Activated T-helper 1 cell treated with anti-CD3 and anti-CD28 coated beads, Interleukin-2, amount 50 U/mL, for 16 hours (primary cell): ENCODE measurements at places on chromosomes 7 and 10.

DNA sequence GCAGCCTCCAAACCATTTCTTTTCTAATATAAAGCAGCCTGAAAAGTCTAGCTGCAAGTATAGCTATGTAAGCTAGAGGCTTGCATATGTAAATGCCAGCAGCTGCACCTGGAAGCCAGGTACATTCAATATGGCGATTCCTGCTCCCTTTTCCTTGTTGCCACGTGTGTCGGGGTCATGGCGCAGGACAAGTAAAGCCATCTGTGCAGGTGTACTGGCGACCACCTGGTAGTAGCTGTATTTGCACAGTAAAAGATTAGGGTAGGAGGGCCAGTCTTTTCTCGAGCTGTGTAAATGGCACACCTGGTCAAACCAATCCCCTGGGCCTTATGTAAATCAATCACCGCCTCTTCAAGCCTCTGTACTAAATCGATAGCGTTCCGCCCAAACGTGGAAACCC is 484.5 kb downstream of the MAGI2 start:
- DNase-seq, result no peak

DNA sequence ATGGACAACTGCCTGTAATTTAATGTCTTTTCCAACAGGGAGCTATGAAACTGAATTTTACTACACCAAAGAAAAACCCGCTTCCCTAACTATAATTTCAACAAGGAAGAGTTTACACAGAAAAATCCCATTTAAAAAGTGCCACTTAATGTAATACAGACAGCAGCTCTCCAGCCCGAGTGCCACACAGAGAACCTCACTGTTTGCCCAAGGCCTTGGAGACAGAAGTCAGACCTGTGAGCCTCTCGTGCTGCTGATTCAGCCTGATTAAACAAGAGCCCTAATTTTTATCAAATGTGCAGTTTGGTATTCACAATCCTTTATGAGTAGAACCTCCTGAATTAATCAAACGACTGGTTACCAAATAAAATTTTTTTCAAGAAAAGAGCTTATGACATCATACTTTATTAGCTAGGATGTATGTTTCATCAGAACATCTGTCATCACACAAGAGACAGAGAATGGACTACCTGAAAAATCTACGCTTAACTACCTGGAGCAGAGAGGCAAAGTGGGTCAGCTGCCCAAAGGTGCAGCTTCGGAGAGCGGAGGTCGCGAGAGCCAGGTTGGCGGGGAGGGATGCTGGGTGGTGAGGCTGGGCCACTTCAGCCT is 543.6 kb downstream of the SDK1 start:
- DNase-seq, result no peak

DNA sequence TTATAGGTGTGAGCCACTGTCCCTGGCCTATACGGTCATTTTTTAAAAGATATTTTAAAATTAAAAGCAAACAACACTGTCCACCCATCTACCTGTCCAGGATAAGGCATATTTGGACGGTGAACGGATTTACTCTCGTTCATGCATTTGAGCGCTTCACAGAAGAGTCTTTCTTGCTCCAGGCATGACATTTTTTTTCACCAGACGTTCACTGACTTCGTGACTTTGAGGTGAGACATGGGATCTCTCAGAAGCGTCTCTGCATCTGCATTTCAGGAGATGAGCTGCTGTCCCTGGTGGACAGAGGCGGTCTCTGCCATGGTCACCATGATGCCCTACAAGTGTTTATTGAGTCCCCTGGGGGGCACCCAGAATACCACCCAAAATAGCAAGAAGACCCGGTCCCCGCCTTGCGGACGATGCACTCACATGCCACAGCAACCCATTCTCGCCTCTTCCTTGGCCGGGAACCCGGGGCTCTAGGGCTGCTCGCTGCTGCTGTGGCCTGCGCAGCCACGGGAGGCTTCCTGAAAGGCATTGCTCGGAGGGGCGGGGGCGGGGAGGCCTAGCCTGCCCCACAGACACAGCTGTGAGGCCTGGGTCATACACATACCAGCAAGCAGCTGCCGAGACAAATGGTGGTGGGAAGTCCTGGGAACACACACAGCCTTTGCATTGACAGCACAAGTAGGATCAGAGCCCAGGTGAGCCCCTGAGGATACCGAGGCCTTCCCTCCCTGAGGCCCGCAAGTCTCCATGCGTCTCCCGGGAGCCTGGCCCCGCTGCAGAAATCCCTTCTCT is 84.4 kb downstream of the RGS10 start:
- no peak for DNase-seq

GRCh38 chr10:55183993-55184392 is 383.0 kb upstream of the PCDH15 start:
- no peak for DNase-seq

GRCh38 chr7:24939416-24939815 is 40.6 kb downstream of the OSBPL3 start:
- no peak for DNase-seq

- DNase-seq, result no peak
Observed at GRCh38 chr7:142508251-142508650, 241.0 kb upstream of the PRSS1 start.

DNA sequence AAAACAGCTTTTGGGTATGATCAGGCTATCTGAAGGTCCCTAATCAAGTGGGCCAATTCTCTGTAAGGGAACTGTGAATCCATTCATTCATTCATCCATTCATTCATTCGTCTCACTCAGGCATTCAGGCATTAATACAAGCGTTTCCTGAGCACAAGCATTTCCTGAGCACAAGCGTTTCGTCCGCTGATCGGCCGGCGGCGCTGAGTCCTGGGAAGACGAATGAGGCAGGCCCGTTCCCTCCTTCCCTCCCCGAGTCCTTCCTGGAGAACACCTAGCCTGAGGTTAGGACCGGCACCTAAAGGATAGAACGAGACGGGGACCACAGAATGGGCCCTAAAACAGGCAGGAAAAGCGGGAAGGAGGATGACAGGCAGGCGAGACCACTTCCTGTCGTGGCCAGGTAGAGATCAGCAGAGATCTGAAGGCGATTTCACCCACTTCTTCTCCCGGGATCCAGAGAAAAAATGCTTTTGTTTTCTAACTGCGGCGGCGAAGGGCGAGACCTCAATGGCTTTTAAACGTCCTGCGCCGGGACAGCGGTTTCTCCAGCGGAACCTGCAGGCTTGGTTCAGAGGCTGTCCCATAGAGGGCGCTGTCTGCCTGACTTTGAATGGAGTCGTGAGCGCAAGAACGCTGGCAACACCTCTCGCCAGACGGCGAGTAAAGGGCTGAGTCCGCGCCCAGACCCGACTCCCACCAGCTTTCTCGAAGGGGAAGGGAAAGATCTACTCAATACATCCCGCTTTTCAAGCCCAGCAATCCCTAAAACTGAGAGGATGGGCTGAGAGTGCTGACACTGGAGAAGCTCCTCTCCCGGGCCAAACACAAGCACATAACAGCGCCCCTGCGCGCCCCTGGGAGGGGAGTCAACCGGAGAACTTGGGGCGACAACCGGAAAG is 2.9 kb upstream of the HMX3 start:
- DNase-seq, result peak; percentile 74

DNA sequence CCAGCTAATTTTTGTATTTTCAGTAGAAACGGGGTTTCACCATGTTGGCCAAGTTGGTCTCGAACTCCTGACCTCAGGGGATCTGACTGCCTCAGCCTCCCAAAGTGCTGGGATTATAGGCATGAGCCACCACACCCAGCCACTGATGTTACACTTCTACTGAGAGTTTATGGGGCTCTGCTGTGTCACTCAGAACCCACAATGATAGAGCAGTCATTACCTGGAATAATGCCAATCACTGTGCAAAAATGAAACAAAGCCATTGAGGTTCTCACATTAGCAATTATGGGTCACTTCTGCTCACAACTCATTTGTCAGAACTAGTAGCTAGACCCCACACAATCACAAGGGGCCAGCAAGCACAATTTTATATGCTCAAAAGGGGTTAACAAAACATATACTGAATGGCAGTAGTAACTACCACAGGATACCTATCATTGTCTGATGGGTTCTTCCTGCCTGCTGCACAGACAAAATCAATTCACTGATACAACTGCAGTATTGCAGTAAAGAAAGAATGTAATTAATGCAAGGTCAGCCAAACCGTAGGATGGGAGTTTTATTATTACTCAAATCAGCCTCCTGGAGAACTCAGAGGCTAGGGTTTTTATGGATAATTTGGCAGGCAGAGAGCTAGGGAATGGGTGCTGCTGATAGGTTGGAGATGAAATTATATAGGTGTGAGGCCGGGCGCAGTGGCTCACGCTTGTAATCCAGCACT is 72.1 kb upstream of the TRIM24 start:
- DNase-seq, result no peak

GRCh38 chr10:9076066-9076465 is 1021.6 kb downstream of the GATA3 start:
- no peak for DNase-seq

- no peak for DNase-seq
Observed at GRCh38 chr7:34662058-34662708, 4.2 kb downstream of the NPSR1 start.

GRCh38 chr7:39199951-39200350 is 222.2 kb downstream of the POU6F2 start:
- no peak for DNase-seq

DNA sequence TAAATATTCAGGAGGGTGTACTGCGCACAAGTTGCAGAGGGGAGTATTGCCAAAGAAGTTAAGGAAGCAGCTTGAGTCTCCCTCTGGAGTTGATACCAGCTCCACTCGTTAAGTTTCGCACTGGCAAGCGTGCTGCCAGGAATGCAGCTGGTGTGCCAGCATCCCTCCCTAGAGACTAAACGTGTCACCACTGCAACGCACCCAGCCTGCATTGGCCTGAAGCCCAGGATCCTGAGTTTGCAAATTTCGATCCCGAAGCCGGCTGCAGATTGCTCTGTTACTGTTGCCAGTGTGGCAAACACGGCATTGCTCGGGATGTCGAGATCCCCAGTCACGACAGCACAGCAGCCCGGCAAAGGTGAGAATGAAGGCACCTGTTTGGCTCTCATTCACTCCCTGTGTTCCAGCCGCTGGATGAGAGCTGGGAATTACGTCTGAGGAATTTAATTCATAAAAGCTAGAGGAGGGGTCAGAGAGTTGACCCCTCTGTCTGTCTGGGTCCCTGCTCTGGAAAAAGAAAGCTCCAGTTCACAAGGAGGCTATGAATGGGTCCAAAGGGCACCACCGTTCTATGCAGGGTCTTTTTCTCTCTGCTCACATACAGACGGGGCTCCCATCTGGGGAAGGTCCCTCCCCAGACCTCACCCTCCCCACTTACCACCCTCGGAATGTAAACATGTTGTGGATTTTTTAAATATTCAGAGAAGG is 61.0 kb downstream of the NRP1 start:
- no peak for DNase-seq

- DNase-seq, result no peak
Observed at GRCh38 chr7:16046041-16046440, 359.6 kb upstream of the MEOX2 start.

DNA sequence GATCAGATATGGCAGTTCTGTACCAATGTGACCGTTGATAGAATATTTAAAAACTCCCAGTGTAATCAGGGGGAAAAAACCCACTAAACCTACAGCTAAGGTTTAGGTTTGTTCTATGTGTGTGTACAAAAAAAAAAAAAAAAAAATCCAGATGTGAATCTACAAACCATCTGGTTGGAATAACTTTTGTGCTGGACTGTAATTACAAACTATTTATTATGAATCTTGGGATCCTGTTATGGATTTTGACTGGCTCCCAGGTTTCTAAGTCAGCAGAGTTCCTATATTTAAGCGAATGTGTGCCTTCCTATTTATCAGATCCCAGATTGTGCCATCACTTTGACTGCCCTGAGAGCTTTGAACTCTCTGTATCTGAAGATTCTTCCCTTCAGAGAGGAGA is 29.1 kb downstream of the BMPER start:
- no peak for DNase-seq

GRCh38 chr10:32376097-32376496 is 29.1 kb upstream of the EPC1 start:
- no peak for DNase-seq

GRCh38 chr10:116450861-116451260 is 23.2 kb downstream of the PNLIPRP3 start:
- no peak for DNase-seq

- DNase-seq, result no peak
Observed at GRCh38 chr10:31073211-31073610, 41.5 kb upstream of the ZNF438 start.

DNA sequence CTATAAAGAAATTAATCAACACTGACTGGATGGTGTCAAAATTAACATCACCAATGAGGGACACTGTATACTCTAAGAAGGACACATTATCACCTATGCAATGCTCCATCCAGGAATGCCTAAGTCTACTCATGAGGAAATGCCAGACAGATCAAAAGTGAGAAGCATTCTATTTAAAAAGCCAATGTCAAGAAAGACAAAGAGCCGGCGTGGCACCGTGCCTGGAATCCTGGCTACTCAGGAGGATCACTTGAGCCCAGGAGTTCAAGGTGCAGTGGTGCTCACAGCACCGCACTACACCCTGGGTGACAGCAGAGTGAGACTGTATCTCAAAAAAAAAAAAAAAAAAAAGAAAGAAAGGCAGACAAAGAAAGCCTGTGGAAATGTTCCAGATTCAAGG is 45.5 kb upstream of the ANAPC16 start:
- DNase-seq, result no peak

- DNase-seq, result no peak
Observed at GRCh38 chr7:972110-972509, 3.2 kb downstream of the COX19 start.

DNA sequence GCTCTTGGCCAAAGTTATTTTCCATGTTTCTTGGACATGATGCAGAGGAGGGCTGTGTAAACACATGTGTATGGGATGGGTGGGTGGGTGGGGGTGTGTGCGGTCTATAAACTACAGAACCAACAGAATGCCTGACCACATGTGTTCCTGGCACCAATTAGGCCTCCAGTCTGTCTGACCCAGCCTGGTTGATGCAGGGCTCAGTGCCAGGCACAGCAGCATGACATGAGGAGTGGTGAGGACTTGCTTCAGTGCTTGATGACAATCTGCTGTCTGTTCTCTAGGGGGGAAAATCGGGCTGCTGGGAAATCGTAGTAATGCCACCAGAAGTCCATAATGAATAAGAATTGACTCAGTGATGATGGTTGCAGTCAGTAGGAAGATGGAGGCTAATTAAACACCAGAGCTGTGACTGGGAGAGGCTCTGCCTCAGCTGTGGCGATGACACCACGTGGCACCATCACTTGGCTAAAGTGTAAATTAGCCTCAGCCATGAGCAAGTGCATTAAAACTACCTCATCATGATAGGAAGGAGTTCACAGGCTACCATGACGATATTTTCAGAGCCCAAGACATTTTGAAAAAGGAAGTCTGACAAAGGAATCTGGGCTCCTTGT is 260.1 kb upstream of the PODXL start:
- no peak for DNase-seq
